ENCODE measurements at places on chromosomes 16 and 17.

GRCh38 chr17:17866897-17867296, 30.1 kb upstream of the SREBF1 start:
- no peak for DNase-seq

- DNase-seq = peak; percentile 32
Measured at GRCh38 chr16:180101-180675, at the start of gene HBQ1. HBQ1 (plus strand) TSS chr16:180459; CDS start chr16:180487, 28 bp downstream.

DNA sequence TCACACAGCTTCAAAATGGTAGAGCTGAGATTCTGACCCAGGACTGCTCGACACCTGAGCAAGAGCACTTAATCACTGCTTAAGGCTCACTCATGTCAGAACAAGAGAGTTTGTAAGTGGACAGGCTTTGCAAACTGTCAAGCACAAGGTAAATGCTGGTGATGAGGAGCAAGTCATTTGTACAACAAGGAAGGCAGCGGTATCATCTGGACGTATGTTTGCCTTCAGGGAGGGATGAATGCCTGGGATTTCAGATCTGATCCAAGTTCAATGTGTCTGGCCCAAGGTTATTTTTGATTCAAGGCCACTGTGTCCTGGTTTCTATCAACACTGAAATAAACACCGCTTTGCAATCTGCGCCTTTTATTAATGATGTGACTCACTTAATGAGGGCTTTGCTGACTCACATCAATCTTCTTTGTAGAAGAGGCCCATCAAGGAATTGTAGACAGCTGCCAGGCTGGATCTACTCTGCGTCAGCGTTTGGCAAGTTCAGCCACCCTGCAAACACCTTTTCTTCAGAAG, 174.4 kb upstream of the HS3ST3A1 start:
- DNase-seq = no peak

DNA sequence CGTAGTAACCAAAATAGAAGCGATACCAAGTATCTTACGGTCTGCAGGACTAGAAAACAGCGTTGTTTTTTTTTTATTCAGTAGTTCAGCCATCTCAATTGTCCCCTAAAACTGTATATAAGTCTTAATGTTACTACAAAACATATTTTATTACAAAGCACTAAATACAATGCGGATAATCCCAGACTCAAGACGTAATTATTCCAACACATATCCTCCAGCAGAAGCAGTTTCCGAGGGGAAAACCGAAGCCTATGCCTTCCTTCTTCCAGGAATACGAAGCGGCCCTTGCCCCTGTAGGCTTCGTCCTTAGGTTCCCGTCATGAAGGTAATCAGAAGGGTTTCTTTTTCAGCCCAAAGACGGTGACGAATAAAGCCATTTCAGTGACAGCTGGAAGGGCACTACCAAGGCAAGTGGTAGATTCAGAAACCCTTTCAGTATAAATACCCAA, 2.3 kb downstream of the TMEM107 start:
- DNase-seq = no peak

DNA sequence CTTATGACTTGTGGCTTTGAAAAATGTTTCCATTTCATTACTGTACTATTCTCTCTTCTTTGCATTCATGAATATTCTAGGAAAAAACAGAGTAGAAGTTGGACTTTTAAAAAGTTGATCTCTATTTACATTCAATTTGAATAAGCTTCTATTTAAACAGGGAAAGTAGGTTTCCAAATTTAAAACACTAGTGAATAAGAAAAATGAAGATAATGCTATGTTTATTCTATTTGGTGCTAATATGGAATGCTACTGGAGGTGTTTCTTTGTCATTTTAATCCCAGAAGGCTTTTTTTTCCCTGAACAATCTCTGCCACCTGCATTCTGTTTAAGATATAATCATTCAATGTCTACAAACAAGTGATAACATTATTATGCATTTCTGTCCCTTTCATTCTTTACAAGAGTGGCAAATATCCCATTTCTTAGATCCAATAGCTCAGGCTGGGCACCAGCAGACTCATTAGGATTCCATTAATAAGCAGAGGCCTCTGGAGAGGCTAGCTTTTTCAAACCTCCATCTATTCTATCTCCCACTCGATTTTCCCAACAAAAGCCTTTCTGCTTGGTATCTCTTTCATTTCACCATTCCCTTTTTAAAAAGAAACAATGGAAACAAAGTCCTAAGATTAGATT, 1001.6 kb upstream of the CDH8 start:
- DNase-seq = no peak

GRCh38 chr16:24980077-24980793, 34.9 kb downstream of the ARHGAP17 start:
- no peak for DNase-seq

- DNase-seq = no peak
Measured at GRCh38 chr16:3596101-3596861, 15.1 kb downstream of the SLX4 start.

GRCh38 chr16:82657786-82658185, 31.0 kb downstream of the CDH13 start:
- DNase-seq = no peak

- DNase-seq = no peak
Measured at GRCh38 chr16:66898933-66899309, 18.6 kb downstream of the PDP2 start.

GRCh38 chr16:51290442-51291285, 139.6 kb upstream of the SALL1 start:
- DNase-seq = no peak

DNA sequence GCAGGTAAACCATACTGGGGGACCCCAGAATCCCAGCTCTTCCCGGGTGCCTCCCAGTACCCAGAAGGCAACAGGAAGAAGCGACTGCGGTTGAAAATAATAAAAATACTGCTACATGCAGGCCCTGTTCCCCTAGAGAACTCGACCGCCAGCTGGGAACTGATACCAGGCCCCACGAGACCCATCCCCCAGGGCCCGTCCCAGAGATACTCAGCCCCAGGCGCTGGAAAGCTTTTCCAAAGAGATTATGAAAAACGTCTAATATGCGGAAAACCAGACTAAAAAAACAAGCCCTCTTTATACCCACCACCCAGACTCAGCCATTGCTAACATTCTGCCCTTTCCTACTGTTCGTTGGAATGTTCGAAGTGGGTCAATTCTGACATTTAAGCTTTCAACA, 12.9 kb upstream of the MEAK7 start:
- no peak for DNase-seq

DNA sequence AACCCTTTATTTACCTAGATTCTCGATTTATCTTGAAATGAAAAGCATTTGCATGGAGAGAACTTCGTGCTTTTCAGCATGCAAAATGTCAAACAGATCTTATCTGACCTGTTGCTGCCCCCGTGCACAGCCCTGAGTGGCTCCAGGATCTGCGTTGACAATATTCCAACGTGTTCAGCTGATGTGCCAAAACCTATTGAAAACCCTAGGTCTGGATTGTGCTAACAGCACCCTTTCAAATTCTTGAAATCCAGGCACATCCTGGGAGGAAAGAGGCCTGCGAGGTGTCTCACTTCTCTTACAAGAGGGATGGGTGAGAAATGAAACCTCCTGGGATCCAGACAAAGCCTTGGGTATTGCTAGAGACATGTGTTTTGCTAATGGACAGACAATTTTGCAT, 231.8 kb downstream of the MAP2K4 start:
- no peak for DNase-seq

DNA sequence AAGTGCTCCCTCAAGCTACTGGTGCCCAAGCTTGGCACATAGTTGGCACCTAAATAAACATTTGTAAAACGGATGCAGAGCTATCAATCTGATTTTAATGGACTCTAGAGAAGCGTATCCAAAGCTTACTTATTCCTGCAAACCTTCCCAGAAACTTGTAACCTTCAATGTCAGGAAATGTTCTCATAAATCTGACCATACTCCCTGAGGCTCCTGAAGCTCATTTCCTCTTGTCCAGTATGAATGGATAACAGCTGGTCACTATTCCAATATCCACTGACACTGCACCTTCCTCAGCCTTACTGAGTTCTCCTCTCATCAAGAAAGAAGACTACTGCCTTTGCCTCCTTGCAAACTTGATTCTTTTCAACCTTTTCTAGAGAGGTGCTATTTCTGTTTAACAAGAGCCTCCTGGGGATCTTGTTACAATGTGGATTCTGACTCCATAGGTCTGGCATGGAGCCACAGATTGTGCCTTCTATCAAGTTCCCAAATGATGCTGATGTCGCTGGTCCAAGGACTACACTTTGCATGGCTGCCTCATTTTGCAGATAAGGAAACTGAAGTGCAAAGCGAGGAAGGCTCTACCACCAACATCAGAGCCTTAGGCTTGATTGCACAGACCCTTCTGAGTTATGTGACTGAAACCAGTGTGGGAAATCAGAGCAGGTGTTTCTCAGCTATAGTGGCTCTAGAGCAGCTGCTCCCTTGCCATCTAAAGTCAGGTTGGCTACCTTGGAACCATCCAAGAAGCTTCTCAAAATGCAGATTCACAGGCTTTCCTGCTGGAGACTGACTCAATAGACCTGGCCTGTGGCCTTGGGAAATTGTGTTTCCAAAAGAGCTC, 377.8 kb downstream of the SOX9 start:
- DNase-seq = no peak

DNA sequence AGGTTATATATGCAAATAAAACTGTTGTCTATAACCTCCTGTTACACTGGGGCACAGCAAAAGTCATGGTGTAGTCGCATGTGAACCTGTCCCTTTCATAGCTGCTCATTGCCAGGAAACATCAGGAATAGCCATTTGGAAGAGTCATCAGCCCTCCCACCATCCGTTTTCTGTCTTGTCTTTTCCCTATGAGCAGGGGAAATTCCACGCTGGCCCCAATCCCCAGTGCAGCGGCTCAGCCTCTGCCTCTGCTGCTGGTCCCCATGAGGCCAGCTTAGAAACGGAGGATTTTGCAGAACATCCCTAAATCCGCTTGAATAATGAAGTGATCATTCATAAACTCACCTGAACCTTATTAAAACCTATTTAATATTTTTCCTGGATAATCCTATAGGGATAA, 10.5 kb downstream of the MAPT start:
- no peak for DNase-seq

DNA sequence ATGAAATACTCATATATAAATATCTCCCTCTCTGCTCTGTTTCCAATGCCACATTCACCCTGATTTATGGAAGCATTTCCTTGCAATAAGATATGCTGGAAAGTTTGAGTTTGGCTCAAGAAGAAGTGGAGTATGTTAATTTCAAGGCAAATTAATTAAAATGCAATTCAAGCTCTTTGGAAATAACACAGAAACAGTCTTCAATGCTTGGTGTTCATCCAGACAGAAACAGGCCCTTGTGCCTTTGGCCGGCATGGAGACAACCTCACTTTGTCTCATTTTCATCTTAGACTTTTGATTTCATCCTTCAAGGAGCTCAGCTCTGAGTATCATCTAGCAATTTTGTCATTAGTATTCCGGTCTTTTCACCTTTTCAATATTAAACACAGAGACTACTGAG, 210.0 kb downstream of the C16orf95 start:
- no peak for DNase-seq

DNA sequence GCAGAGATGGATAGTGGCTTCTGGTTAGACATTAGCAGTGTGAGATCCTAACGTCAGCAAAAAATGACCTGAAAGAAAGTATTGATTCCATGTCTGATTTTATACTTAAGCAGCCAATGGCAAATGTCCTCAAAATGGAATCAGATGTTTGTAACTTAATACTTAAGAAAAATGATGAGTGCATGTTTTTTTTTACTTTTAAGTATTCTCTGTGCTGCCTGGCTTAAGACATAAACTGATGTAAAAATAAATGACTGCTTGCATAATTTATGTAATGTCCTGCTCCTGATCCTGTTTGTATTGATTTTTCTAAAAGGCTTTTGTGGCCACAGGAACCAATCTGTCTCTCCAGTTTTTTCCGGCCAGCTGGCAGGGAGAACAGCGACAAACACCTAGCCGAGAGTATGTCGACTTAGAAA, 7.4 kb downstream of the CBFB start:
- DNase-seq = no peak

GRCh38 chr17:55053855-55054254, 85.3 kb downstream of the STXBP4 start:
- no peak for DNase-seq

- peak; percentile 4 for DNase-seq
Measured at GRCh38 chr17:75153780-75154194, 525 bp downstream of the JPT1 start.

DNA sequence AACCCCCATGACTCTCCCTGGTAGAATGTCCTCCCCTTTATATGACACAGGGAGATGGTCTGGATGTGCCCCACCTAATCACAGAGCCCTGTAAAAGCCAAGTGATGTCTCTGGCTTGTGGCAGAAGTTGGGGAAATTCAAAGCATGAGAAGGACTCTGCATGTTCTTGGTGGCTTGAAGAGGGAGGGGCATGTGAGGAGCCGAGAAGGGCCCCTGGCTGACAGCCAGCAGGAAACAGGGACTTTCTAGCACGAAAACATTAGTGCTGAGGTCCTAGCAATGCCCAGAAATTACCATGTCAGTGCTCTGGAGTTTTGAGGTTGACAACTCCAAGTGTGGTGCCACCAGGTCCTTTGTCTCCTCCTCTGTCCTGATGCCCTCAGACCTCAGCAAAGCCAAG, 75.9 kb downstream of the USP22 start:
- DNase-seq = no peak

DNA sequence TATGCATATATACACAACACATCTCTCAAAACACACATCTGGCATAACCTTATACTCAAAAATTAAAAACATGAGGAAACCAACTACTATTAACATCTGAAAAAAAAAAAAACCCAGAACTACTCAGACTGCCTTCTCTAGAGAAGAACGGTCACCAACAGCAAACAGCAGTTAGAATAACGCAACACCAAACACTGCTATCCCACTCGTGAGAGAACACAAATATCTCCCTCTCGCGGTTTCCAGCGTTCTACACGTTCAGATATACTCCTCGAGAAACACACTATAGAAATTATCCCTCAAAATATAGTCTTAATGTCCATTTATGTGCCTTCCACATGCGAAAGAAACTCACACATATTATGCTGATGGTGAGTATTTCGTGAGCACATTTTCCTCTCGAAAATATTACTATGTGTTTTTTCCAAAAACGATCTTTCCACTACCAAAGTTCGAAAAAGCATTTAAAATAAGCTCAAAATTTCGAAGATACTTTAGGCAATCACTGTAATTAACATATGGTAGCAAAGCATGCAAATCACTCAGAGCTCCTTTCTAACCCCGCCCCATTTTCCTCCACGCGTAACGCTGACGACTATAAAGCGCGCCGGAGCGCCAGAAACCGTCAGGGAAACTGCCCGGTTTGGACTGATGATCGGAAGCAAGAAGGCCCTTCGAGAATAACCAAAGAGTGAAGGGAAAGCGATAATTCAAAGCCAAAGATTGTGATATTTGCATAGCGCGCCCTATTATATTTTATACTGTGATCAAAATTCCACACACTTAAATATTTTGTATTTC, 60.1 kb downstream of the TEX14 start:
- peak; percentile 78 for DNase-seq

GRCh38 chr16:84518804-84519341, 14.4 kb upstream of the MEAK7 start:
- DNase-seq = no peak

- DNase-seq = no peak
Measured at GRCh38 chr16:10828851-10829366, 10.3 kb upstream of the TVP23A start.

DNA sequence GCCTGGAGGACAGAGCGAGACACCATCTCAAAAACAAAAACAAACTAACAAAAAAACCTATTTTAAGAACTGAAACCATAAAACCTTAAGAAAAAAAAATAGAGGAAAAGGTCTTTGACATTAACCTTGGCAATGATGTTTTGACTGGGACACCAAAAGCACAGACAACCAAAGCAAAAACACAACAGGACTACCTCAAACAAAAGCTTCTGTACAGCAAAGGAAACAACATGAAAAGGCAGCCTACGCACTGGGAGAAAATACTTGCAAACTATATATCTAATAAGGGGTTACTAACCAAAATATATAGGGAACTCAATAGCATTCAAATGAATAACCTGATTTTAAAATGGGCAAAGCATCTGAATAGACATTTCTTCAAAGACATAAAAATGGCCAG, 32.3 kb downstream of the CDR2 start:
- DNase-seq = no peak

Data from stimulated activated CD4-positive, alpha-beta T cell treated with anti-CD3 and anti-CD28 coated beads, Interleukin-1b, Interleukin-23, amount 100 ng/mL, for 1 hour (primary cell).